ENCODE measurements at places on chromosomes 7 and 10.

- DNase-seq = no peak
Observed at GRCh38 chr10:84599254-84599653, 270.9 kb downstream of the CCSER2 start.

- DNase-seq = no peak
Observed at GRCh38 chr10:49094646-49095045, 20.7 kb downstream of the VSTM4 start.

DNA sequence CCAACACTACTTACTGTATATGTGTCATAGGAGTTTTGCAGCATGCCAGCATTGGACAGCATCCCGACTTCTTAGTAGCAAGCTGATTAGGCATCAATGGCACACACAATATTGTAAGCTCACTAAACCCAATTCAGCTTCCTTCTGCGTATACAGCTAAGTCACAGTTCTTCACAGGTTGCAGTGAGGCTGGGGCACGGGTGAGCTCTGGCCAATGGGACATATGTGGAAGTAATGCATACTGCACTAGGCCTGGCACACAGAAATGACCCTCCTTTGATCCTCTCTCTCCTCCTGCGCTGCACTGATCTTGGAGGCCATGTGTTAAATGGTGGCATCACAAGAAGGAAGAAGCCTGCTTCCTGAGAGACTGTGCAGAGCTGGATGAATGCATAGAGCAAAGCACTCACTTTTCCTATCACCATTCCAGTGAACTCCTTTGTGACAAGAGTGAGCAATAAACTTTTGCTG is 11.9 kb downstream of the RAB11FIP2 start:
- DNase-seq = no peak

DNA sequence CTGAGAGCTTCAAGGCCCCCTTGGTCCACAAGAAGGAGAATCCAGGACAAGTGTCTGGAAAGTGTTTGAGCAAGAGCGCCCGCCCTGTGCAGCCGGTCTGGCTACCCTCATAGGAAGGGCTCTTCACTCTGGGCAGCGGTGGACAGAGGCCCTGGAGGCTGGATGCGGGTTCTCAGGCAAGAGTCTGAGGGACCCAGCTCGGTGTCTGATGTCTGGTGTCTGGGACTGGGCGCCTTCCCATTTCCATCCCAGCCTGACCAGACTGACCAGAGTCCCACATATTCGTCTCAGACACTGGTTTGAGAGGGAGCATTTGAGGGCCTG is 59.8 kb downstream of the HK1 start:
- DNase-seq = no peak

DNA sequence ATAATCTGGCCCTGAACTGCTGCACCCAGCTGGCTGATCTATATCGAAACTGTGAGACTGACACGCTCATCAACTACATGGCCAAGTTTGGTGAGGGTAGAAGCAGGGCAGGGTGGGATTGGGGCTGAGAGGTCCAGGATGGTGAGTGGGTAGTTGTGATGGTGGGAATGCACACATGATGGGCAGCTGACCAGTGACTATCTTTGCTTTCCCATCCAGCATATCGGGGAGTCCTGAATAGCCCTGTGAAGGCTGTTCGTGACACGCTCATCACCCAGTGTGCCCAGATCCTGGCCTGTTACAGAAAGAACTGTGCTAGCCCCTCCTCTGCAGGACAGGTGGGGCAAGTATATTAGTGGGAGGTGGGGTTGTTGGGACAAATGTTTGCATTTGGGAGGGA is 12.5 kb upstream of the CHCHD1 start:
- no peak for DNase-seq

GRCh38 chr7:128307061-128307460 is 36.6 kb downstream of the RBM28 start:
- DNase-seq = no peak

Data from brain pericyte (primary cell).